Activated CD8-positive, alpha-beta memory T cell treated with anti-CD3 and anti-CD28 coated beads for 1 hour (primary cell): ENCODE measurements at places on chromosomes 13 and 19.

DNA sequence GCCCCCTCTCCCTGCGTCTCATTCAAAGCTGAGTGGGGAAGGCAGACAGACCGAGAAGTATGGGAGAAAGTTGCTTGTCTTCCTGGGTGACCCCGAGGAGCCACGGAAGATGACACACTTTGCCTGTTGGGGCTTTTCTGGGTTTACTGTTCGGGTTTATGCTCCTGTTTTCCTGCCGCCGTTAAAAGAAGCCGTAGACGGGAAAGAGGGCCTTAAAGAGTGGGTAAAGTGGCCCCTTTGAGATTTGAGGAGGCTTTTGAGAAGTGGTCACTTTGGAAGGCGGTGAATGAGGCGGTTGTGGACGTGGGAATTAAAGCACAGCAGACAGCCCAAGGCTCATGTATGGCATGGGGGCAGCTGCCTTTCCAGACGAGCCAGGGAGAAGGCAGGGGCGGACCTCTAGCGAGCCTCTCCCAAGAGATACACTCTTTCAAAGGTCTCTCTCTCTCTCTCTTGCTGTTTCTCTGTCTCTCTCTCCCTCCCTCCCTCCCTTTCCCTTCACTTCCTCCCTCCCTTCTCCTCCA is 493 bp upstream of the LHFPL6 start:
- DNase-seq = no peak

DNA sequence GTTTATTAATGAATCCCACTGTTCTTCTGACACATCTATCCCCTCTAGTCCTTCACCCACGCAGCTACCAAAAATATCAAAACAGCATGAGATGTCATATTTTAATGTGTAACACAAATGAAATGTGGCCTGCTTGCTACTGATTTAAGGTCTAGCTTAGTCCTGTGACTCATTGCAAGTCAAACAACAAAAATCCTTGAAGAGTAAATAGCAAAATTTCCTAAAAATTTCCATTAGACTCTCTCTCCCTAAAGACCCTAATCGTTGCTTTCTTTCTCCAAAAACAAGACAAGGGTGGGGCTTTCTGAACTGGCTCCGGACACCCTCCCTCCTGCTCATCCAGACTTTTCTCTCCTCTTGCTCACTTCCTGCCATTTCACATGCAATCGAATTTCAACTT is 99.9 kb upstream of the IPO5 start:
- no peak for DNase-seq

GRCh38 chr13:46893221-46893740 is 3.6 kb downstream of the HTR2A start:
- no peak for DNase-seq

DNA sequence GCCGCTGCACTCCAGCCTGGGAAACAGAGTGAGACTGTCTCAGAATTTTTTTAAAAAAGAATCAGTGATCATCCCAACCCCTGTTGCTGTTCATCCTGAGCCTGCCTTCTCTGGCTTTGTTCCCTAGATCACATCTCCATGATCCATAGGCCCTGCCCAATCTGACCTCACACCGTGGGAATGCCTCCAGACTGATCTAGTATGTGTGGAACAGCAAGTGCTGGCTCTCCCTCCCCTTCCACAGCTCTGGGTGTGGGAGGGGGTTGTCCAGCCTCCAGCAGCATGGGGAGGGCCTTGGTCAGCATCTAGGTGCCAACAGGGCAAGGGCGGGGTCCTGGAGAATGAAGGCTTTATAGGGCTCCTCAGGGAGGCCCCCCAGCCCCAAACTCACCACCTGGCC is at the start of gene KLK2:
TSS of gene KLK2 (plus strand) at position 384 of the 400 bp plus-strand sequence. CDS start 35 bp downstream, outside the sequence.
- DNase-seq = no peak

GRCh38 chr19:40444000-40444824 is at the start of gene SERTAD3:
Gene SERTAD3, minus strand, starts transcription at chr19:40444335. Its CDS starts 2,255 bp downstream, at chr19:40442080.
- DNase-seq = peak; percentile 94

GRCh38 chr13:27372896-27373295 is 51.5 kb upstream of the GTF3A start:
- DNase-seq = no peak

GRCh38 chr13:112240076-112240475 is 136.1 kb upstream of the SPACA7 start:
- no peak for DNase-seq

DNA sequence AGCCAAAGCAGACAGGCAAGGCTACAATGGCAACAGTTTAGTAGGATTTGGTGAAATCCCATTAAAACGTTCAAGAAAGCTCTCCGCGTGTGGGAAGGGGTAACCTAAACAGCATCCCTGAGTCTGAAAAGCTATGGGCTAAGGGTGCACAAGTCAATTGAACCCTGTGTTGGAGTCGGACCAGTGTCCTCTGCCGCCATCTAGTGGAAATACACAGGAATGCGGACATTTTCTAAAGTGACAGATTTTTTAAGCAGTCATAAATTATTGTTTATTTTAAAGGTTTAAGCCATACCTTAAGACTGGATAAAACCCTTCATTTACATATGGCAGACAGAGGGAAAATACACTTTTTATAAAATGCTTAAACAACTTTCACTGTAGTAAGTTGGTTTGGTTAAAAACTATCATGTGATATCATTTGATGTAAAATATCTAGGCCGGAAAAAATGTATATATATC is 26.5 kb upstream of the LSM14A start:
- peak; percentile 7 for DNase-seq

DNA sequence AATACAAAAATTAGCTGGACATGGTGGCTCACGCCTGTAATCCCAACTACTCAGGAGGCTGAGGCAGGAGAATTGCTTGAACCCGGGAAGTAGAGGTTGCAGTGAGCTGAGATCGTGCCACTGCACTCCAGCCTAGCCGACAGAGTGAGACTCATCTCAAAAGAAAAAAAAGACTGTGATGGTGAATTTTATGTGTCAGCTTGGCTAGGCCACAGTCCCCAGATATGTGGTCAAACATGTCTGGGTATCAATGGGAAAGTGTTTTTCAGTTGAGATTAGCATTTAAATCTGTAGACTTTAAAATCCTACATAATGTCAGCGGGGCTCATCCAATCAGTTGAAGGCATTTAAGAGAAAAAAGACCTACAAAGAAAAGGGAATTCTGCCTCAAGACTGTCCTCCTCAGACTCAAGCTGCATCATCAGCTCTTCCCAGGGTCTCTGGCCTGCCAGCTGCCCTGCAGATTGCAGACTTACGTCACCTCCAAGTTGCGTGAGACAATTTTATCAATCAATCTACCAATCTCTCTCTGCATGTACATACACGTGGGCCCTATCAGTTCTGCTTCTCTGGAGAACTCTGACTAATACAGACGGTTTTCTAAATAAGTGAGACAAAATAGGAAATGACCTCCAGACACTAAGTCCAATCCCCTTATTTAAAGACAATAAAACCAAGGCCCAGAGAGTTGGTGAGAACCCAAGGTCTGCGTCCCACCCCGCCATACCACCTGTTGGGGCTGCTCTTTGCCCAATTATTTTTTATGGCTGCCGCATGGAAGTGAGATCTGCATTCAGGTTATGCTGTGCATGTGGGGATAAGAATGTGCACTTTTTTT is 99.2 kb downstream of the ABCC4 start:
- DNase-seq = no peak

DNA sequence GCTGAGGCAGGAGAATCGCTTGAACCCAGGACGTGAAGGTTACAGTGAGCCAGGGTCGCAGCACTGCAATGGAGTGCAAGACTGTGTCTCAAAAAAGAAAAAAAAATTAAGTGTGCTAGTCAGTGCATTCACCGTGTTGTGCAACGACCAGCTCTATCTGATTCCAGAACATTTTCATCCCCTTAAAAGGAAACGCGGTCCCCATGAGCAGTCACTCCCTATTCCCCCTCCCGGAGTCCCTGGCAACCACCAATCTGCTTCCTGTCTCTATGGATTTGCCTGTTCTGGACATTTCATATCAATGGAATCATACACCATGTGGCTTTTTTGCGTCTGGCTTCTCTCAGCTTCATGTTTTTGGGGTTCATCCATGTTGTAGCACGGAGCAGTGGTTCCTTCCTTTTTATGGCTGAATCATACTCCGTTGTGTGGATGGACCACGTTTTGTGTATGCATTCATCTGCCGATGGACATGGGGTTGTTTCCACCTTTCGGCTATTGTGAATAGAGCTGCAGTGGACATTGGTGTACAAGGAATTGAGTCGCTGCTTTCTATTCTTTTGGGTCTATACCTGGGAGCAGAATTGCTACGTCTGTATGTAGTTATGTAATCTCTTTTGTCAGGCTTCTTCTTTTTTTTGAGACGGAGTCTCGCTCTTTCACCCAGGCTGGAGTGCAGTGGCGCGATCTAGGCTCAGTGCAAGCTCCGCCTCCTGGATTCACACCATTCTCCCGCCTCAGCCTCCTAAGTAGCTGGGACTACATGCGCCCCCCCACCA is 19.8 kb downstream of the MYO9B start:
- no peak for DNase-seq

- no peak for DNase-seq
Measured at GRCh38 chr19:44960906-44961728, 5.9 kb downstream of the CLPTM1 start.

GRCh38 chr13:22077205-22077683 is 406.4 kb downstream of the FGF9 start:
- DNase-seq = no peak

DNA sequence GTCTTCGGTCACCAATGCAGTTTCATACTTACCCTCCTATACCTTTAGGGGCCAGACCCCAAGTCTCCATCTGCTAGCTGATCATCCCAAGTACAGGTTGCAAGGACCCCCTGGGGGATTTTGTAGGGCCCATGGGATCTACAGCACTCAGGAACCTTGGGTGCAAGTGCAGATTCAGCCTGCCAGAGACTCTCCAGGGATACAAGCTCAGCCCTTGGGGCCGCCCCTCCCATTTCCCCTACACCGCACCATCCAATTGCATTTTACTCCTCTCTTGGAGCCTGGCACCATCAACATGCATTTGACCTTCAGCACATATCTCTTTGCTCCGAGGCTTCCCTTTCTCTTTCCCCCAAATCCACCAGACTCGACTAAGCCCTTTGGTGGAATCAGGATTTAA is 154.7 kb upstream of the ZNF536 start:
- DNase-seq = no peak

- DNase-seq = no peak
Measured at GRCh38 chr13:28406733-28407266, 88.1 kb downstream of the FLT1 start.

GRCh38 chr19:30332445-30333234 is 39.5 kb upstream of the ZNF536 start:
- DNase-seq = no peak

GRCh38 chr13:46631179-46631542 is 78.2 kb downstream of the LRCH1 start:
- DNase-seq = no peak

DNA sequence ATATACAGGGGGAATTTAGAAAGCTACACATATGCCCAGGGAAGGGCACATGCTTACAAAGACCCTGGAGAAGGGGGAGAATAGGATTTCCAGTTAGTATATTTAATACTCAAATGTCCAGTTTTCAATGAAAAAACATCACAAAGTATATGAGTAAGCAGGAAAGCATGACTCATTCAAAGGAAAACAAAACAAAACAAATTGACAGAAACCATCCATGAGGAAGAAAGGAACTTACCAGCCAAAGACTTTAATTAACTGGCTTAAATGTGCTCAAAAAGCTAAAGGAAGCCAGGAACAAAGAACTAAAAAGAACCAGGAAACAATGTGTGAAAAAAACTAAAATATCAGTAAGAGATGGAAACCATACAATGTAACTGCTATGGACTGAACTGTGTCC is 716.2 kb upstream of the ARGLU1 start:
- no peak for DNase-seq

DNA sequence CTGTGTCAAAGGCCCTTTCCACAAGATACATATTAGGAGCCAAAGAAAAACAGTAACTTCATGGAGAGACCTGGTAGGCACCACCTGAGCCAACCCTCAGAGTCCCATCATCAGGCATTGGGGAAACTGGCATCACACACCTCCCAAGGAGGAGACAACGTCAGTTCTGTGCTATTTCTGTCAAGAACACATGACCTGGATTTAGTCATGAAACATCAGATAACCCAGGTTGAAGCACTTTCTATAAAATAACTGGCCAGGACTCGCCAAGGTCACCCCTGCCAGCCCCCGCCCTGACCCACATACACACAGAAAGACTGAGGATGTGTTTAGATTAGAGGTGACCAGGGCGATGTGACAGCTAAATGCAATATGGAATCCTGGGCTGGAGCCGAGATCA is 35.6 kb downstream of the COL4A1 start:
- no peak for DNase-seq

GRCh38 chr13:52921194-52921593 is 72.8 kb upstream of the PCDH8 start:
- DNase-seq = no peak

GRCh38 chr13:36717017-36717416 is 43.2 kb downstream of the SERTM1 start:
- DNase-seq = no peak

DNA sequence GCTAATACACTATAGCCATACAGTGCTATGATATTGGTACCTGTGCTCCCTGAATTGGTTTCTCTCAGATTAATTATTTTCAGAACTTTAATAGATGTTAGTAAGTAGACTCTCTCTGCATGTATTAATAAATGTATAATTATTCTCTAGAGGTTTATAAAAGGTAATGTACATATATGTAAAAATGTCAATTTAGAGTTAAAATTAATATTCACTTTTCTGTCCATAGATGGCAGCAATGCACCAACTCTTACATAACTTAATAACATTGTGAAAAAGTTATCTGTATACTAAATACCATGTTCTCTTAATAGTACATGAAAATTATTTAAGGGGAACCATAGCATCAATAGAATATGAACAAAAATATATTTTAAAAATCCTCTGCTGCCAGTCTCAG is 515.0 kb upstream of the KLHL1 start:
- DNase-seq = no peak

GRCh38 chr13:108226184-108226583 is 8.0 kb downstream of the ABHD13 start:
- no peak for DNase-seq

- DNase-seq = no peak
Measured at GRCh38 chr13:19927117-19927748, 31.3 kb upstream of the ZMYM2 start.

DNA sequence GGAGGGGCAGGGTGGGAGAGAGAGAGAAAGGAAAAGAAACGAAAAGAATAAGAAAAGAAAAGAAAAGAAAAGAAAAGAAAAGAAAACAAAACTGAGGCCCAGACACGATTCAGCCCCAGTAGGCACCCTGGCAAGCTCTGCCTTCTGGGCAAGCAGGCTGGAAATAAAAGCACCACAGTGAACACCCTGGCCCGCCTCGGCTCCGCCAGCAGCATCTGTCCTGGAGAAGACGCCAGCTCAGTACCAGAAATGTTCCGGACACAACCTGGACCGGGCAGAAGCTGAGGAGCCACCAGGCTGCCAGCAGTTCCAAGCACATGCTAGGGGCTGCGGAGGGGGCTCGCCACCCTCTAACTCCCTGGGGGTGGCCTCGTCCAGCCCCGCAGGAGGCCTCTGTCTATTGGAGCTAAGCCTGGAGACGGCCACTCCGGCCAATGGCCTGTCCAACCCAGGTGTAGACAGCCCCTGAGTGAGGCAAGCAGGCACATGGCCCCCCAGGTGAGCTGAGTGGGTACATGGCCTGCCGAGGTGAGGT is 11.4 kb upstream of the CPAMD8 start:
- DNase-seq = no peak

GRCh38 chr13:85538957-85539356 is 260.3 kb downstream of the SLITRK6 start:
- no peak for DNase-seq

GRCh38 chr19:31459430-31459829 is 110.2 kb upstream of the TSHZ3 start:
- DNase-seq = no peak

GRCh38 chr13:73168953-73169401 is 110.2 kb downstream of the KLF5 start:
- DNase-seq = no peak
